SK-N-SH treated with all-trans-retinoic acid at 6 μM for 48 hours (cell line): ENCODE measurements at places on chromosomes 2 and 18.

DNA sequence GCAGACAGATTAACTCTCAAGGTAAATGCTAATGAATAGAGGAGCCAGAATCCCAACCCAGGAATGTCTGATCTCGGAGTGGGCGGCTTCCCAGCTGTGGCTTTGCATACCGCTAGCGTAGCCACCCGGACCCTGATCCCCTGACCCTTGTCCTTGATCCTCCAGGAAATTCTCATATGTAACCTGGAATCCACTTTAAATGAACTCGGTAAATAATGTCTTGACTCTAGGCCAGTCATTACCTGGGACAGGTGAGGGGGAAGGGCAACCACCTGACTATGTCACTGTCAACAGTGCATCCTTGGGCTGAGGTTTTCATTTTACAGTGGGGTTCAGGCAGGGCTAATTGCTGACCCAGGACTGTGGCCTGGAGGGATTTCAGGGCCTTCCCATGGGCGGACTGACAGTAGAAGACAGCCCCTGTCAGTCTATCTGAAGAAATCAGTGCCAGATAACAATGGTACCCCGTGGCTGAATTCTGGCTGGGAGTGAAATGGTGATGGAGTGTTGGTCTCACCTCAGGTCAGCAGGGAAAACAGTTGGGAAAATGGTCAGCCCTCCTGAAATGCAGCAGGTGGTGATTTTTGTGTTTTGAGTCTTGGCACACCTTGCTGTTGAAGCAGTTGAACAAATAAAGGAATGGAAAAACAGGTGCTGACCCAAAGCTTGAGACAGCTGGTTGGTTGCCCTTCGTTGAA, 9.6 kb downstream of the ACKR3 start:
- ATAC-seq: no peak

DNA sequence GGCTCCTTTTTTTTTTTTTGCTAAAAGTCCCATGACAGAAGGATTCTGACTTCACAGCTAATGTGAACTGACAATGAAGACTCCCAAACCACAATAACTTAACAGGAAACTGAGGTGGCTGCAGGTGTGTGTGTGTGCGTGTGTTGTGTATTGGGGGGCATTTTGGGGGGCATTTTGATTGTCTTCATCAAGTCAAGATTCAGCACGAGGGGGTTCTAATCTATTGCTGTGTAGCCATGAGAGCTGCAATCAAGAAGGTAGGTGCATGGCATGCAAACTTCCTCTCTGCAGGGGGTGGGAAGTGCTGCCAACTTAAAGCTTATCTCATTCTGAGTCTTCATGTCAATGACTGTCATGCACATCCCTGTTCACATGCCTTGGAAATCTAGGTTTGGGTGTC, 25.2 kb downstream of the SPRED2 start:
- no peak for ATAC-seq

GRCh38 chr18:23196119-23197007, 61.1 kb downstream of the CABLES1 start:
- no peak for ATAC-seq

DNA sequence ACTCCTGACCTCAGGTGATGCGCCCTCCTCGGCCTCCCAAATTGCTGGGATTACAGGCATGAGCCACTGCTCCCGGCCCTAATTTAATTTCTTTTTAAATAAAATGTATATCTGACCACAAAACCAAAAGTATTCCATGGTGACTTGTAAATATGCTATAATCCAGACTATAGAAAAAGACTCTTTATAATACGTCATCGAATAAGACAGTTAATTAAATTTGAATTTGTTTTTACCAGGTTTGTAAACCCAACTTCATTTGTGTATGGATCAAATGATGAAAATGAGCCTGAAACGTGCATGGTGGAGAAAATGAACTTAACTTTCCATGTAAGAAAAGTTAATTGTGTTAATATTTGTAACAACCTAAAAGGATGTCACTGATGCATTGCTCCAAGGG, 69.9 kb downstream of the ITGA4 start:
- no peak for ATAC-seq

DNA sequence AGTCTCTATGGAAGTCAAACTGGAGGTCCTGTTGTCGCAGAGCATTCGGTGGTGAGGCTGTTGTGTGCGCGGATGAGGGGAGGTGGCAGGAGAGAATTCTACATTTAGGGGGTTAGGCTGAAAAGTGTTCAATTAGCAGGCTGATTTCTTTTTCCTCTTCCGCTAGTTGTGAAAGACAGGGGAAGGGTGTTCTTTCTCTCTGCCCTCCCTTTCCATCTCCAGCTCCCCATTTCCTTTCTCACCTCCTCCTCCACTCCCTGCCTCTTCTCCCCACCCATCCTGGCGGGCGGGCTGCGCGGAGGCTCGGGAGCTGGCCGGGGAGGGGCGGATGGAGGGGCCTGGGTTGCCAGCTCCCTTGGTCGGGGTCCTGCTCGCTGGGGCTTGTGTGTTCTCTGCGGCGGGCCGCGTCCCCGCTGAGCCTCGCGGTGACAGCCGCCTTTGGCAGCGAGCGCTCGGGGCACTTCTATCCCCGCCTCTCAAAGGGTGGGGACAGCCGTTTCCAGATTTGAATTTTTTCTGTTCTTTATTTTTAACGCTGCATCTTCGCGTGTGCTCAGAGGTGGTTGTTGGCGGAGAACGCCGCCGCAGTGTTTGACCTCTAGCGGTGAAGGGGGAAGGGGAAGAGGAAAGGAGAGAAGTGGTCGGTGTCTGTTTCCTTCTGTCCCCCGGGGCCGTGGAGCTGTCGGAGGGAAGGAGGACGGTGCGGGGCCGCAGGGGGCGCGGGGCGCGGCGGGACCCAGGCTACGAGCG, 3.6 kb downstream of the SOX11 start:
- peak; percentile 36 for ATAC-seq
